Iris pigment epithelial cell (primary cell): ENCODE measurements at places on chromosomes 3 and 15.

- DNase-seq, result no peak
These were observed 5.2 kb upstream of the YEATS2 start for GRCh38 chr3:183692436-183692835.

- DNase-seq, result no peak
These were observed 251.8 kb upstream of the SUCLG2 start for GRCh38 chr3:67906261-67906660.

DNA sequence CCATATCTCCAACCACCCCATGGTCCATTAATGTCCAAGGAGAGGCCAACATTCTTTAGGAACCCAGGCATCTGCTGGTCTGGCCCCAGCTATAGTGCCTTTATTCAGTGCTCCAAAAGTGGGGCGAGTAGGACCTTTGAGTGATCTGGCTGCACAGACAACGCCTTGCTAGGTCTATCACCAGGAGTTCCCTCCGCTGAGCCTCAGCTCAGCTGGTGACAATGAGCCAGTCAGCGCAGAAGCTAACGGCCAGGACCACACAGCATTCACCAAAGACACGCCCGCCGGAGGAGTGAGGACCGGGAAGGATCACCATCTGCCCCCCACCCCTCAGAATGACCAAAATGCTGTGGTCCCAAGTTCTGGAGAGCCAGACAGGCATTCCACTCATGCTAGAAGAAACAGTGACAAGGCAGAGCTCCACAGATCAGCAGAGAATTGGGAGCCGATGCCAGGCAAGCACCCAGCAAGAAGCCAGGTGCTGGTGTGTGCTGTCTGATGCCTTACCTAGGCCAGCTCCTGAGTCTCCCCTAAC is 19.0 kb downstream of the TBC1D2B start:
- no peak for DNase-seq

DNA sequence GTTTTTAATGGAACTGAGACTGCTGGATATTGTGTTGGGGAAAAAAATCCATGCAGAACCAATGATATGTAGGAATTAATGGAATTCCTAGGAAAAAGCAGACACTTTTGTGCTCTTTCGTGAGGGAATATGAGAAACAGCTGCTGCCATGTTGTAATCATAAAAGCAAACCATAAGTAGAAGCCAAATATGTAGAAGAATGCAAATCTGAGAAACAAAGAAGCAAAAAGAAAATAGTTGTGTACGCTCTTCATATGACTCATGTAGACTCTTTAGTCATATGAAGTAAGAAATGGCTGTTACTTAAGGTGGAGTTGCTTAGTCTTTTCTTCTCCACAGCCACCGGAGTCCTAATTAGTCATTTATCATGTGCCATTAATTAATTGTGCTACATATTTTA is 298.6 kb upstream of the ZNF717 start:
- DNase-seq, result peak; percentile 73

DNA sequence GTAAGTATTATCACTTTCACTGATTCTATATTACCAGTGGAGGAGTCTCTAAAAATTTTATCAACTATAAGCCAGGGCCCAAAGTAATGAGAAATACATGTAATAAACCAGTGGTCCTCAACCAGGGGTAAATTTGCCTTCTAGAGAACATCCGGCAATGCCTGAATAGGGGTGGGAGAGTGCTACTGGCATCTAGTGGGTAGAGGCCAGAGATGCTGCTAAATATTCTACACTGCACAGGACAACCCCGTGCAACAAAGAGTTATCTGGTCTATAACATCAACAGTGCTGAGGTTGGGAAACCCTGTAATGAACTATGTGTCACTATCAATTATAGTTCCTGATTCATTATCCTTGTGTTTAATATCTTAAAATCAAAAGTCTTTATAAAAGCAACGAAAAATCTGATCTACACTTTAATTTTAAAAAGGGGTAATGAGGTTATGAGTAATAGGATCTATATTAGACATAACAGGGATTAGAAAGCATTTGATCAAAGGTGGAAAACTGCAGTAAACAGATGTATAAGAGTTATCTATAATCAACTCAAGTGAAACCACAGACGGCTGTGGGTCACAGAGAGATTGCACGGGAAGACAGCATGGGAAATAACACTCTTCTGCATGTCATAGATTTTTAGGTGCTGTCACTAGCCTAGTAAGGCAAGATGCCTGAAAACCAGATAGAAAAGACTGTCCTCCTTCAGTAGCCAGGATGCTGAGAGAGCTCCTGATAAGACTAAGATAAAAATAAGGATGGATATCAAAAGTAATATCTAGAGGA is 2.0 kb downstream of the LYSMD2 start:
- no peak for DNase-seq

DNA sequence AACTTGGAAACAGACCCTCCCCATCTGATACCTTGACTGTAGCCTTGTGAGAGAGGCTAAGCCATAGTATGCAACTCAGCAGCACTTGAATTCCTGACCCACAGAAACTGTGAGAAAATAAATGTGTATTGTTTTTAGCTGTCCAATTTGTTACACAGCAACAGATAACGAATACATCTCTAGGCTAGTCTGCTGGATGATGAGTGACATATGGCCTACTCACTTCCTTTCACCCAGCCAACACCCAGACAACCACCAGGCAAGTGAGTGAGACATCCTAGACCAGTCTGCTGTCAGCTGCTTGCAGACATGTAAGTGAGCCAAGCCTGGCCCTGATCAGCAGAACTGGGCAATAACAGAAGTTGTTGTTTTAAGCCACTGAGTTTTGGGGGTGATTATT is 19.2 kb upstream of the SMAD6 start:
- peak; percentile 62 for DNase-seq

DNA sequence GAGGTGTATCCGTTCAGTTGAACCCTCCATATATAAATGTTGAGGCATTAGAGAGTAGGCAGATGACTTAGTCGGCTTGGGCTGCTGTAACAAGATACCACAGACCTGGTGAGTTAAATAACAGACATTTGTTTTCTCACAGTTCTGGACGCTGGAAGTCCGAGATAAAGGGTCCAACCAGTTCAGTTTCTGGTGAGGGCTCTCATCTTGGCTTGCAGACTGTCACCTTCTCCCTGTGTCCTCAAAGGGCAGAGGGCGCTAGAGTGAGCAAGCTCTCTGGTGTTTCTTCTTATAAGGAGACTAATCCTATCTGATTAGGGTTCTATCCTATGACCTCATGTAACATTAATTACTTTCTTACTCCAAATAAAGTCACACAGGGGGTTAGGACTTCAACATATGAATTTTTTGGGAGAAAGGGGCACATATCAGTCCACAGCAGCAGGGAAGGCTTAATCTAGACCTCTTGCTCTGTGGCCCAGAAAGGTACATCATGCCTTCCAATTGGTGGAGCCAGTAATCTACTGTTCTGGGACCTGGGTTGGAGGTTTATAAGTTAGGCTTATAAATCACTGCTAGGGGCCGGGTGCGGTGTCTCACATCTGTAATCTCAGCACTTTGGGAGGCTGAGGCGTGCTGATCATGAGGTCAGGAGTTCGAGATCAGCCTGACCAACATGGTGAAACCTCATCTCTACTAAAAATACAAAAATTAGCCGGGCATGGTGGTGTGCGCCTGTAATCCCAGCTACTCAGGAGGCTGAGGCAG is 26.3 kb upstream of the SLC28A2 start:
- DNase-seq, result no peak

- no peak for DNase-seq
These were observed 70.2 kb upstream of the BFSP2 start for GRCh38 chr3:133329626-133330025.
